ENCODE measurements at places on chromosomes 3 and 15.

- DNase-seq: no peak
Observed at GRCh38 chr3:88882121-88882520, 225.3 kb upstream of the EPHA3 start.

- DNase-seq: peak; percentile 15
Observed at GRCh38 chr3:65412588-65412987, 626.1 kb downstream of the MAGI1 start.

- DNase-seq: no peak
Observed at GRCh38 chr3:44110648-44111047, 131.0 kb upstream of the TOPAZ1 start.

DNA sequence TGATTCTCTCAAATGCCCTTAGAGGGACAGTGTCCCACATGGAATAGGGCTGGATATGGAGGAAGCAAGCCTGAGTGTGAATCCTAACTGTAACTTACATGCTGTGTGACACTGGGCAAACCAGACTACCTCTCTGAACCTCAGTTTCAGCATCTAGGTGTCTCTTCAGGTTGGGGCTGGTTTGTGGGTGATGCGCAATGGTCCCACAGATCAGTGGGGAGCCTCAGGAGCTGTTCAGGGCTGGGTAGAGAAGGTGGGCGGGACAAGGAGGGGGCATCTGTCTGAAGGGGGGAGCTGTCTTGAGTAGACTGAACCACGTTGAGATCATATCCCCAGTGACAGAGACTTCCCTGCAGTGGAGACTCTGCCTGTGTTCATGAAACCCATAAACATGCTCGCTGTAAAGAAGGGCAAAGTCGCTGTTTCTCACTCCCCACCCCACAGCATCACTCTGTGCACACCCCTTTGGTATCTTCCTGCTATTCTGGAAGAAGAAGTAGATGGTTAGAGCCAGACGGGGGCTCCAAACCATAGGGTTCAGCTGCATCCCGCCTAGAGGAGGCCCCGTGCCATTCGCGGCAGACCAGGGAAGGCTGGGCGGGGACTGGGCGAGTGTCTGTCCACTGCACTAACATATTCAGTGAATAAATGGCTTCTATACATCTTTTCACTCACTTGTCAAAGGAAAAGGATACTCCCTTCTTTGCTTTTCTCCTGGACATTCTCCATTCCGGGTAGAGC, 28.4 kb downstream of the SRPRB start:
- DNase-seq: no peak

DNA sequence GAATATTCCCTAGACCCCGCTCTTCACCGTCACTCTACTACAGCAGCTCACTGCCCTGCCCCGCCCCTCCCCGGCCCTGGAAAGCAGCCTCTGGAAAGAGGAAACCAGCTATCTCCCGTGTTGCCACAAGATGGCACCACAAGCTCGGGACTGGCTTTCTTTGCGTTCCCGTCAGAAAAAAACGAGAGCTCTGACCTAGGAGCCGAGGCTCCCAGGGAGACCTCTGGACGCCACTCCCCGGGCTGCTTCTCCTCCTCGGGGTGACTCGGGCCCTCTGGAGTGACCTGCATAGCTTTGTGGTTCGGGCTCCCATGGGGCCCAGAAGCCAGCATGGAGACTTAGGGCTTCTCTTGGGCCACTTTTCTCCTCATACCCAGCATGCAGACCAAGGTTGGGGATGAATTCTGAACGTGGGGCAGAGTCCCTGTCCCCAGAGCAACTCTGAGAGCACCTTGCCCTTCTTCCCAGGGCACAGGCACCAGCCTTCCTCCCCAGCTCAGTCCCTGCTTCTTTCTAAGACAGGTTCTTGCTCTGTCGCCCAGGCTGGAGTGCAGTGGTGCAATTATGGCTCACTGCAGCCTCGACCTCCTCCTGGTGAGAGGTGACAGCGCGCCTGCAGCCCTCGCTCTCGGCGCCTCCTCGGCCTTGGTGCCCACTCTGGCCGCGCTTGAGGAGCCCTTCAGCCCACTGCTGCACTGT, 19.0 kb downstream of the STOML1 start:
- peak; percentile 89 for DNase-seq

DNA sequence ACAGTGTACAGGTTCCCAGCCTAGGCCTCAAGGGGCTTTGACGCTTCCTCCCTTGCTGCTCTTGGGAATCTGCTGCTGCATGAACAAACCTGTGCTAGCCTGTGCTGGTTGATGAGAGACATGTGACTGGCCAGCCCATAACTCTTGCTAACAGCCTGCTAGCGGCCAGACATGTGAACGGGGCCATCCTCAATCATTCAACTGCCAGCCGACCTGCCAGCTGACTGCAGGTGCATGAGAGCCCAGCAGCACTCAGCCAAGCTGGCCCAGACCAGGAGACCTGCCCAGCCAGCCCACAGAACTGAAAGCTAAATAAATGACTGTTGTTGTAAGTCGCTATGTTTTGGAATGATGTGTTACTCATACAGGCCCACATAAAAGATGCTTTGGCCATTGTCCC, 82.4 kb upstream of the DLG1 start:
- no peak for DNase-seq

DNA sequence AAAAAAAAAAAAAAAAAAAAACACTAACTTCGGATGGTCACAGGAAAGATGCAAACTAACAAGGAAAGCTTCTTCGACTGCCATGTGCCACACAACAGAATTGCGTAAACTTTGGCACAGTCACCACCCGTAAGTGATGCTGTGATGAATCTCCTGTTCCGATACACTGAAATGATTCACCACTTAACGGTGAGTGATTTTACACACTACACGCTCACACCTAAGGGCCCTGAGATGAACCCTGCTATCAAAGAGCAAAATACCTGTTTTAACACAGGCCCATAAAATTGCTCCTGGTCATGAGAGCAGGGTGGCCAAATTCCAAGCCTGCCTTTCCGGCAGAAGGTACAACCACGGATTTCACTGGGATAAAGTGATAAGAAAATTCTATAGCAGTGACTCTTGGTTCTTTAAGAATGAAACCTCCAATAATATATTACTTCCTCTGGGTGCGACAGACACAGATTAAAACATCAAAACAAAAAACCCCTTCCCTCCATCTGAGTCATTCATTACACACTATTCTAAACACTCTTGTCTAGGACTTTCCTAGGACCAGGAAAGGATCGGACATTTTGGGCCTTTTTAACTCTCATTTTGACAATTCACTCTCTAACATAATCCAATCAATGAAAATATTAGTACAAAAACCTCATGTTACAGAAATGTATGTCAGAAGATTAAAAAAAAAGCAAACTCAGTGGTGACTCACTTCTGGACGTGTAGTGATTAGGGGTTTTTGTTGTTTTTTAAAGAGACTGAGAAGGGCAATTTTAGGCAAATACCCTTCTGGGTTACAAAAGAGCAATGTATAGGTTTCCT, 28.3 kb downstream of the LRIG1 start:
- no peak for DNase-seq
